Hippocampal formation (tissue), 2 donors: ENCODE measurements at places on chromosomes 3 and 15.

GRCh38 chr15:63028442-63029110 is 14.0 kb upstream of the TPM1 start:
- DNase-seq: no peak

- peak; percentile 16 for DNase-seq
Observed at GRCh38 chr15:49621887-49622286, 1.0 kb downstream of the DTWD1 start.

- no peak for DNase-seq
Observed at GRCh38 chr15:79130535-79131130, 40.1 kb upstream of the RASGRF1 start.

GRCh38 chr15:67196672-67197363 is 57.6 kb downstream of the AAGAB start:
- DNase-seq: no peak

DNA sequence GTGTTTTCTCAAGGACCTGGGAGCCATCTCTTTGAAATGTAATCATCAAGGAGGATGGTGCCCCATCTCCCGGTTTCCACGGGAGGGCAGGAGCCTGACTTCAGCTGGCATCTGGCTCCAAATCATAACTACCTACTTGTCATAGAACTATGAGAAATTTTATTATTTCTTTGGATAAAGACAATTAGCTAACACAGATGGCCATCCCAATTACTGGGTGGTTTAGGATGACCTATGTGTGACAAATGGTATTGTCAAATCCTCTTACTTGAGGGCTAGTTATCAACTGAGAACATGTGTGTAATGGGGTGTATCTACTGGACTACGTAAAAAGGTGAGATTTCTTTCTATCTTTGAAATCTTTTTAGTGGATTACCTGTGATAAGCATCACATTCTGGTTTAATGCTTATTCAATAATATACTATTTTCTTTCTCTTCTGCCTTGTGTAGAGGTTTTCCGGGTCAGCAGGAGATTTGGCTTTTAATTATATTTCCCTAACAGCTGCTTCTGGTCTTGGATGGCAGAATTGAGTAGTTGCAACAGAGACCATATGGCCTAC is 15.3 kb upstream of the PARP14 start:
- DNase-seq: no peak

DNA sequence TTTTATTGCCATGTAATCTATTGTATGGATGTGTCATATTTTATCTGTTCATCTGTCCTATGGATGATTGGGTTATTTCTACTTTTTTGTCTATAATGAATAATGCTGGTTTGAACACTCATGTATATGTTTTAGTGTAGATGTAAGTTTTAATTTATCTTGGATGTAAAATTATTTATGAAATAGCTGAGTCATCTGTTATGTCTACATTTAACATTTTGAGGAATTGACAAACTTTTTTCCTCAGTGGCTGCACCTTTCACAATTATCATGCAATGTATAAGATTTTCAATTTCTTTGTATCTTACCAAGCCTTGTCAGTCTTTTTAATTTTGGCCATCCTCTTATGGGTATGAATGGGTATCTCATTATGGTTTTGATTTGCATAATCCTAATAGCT is 666.4 kb downstream of the DIPK2A start:
- no peak for DNase-seq

- no peak for DNase-seq
Observed at GRCh38 chr3:88191872-88192409, 42.2 kb downstream of the C3orf38 start.

- DNase-seq: no peak
Observed at GRCh38 chr15:40287968-40288367, 5.1 kb upstream of the ANKRD63 start.

- no peak for DNase-seq
Observed at GRCh38 chr15:63833021-63833696, 589 bp downstream of the HERC1 start.

DNA sequence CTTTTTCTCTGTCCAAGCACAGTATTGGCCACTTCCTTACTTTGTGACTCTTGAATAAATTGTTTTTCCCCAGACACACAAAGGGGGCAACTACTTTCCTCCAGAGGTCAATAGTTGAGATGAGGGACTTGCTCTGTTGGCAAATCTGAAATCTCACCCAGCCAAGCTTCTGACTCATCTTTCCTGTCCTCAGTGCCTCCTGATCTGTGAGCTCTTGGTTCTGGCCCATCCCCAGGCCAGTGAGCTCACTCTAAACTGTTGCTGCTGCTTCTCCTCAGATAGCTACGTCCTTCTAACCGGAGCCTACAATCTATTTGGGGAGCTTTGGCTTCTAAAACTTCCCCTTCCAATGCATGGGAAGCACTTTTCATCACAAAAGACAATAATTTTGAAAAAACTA is 50.0 kb upstream of the NMD3 start:
- DNase-seq: no peak

- no peak for DNase-seq
Observed at GRCh38 chr3:114974387-114974786, 172.7 kb downstream of the ZBTB20 start.

- no peak for DNase-seq
Observed at GRCh38 chr3:186653984-186654383, 11.8 kb upstream of the HRG start.

- no peak for DNase-seq
Observed at GRCh38 chr15:67382723-67383122, 128.1 kb downstream of the IQCH start.

- DNase-seq: no peak
Observed at GRCh38 chr3:181458857-181459256, 252.9 kb upstream of the SOX2 start.

GRCh38 chr3:134363381-134363755 is 10.9 kb downstream of the AMOTL2 start:
- no peak for DNase-seq

- DNase-seq: no peak
Observed at GRCh38 chr3:187624588-187624987, 45.6 kb downstream of the SST start.

DNA sequence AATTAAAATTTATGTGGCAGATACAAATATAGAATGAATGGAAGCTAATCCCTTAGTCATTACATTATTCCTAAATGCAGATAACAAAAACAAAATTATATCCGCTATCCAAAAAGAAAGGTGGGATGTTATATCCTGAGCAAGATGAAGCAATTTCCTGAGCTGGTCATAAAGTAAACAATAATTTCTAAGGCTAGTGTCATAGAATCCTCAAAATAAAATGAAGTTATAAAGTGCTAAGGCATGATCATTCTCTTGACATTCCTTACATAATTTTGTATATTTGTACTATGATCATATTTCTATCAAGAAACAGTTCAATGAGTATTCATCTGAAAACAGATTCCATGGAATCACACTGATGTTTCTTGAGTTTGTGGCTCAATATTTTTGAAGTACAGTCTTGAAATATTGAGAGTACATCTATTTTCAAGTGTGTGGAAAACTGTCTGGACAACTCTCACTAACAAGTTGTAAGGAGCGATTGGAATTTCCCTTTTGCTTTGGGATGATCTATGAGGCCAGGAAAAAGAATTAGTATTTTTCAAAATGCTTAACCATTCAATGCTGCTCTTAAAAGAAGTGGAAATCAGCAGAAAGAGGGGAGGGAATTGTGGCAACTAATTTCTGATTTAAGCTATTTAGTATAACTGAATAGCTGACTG is 92.4 kb downstream of the ABI3BP start:
- DNase-seq: no peak

DNA sequence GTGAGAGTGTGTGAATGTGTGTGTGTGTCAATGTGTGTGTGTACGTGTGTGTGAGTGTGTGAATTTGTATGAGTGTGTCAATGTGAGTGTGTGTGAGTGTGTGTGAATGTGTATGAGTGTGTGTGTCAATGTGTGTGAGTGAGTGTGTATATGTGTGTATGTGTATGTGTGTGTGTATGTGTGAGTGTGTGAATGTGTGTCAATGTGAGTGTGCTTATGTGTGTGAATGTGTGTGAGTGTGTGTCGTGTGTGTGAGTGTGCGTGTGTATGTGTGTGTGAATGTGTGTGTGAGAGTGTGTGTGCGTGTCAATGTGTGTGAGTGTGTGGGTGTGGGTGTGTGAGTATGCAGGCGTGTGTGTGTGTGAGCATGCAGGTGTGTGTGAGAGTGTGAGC is 93.5 kb upstream of the ALDH1A3 start:
- DNase-seq: no peak
